ENCODE measurements at places on chromosomes 5 and 9.
A peak's percentile ranks its signal among the peaks of the same experiment; 100 is the strongest.

DNA sequence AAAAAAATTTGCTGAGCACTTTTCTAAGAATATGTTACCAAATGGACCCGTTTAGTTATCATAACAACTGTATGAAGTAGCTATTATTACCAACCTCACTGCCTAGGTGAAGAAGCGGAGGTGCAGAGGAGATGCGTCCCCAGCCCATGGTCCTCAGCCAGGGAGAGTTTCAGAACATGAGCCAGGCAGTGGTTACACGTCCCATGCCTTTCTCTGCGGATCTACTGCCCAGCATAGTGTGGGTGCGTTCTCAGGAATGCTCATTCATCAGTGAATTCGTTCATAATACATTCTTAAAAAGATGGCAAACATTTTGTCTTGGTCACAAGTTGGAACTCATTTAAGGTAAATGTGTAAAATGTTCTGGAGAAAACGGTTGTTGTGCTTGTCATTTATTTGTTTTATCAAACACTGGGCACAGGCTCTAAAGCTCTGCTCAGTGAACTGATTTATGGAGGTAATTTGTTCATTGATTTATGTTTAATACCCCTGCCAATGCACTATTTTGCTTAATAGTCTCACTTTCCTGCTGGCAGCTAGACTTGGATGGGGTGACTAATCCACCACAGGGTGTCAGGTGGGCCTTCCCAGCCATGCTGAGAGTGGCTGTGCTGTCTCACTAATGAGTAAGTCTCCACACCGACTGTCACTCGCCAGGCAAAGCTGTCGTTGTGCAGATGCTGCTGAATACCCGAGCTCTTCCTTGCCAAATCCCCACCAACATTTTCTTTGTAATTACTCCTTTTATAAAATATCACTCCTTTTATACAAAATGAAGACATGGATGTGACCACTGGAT is 248.8 kb downstream of the TENT4A start:
- DNase-seq = peak; percentile 17

- DNase-seq = no peak
Observed at GRCh38 chr9:137138058-137138721, 764 bp upstream of the GRIN1 start.

GRCh38 chr9:136085815-136086212 is 9.3 kb downstream of the NACC2 start:
- no peak for DNase-seq

GRCh38 chr5:74232276-74232675 is 408.3 kb downstream of the ENC1 start:
- peak; percentile 93 for DNase-seq

GRCh38 chr5:116959843-116960242 is 385.2 kb upstream of the SEMA6A start:
- no peak for DNase-seq

DNA sequence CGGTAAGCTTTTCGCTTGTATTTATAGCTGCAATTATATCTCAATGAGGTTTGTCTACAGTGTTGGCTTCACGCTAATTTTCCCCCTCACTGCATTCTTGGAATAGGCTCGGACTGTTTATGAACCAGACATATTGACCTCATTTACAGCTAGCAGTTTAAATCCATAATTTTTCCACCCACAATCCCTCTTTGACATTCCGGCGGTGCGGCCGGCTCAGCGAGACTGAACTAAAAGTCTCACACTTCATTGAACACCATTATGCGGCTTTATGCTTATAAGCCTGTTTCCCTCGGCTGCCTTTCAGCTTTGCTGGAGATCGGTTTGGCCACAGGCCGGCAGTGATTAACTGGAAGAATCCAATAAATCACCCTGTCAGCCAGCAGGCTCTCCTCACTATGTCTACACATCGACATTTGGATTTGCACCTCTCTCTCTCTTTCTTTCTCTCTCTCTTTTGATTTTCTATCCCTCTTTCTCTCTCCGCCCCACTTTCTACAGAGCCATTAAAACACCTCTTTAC is 315.0 kb upstream of the TLE4 start:
- peak; percentile 92 for DNase-seq

DNA sequence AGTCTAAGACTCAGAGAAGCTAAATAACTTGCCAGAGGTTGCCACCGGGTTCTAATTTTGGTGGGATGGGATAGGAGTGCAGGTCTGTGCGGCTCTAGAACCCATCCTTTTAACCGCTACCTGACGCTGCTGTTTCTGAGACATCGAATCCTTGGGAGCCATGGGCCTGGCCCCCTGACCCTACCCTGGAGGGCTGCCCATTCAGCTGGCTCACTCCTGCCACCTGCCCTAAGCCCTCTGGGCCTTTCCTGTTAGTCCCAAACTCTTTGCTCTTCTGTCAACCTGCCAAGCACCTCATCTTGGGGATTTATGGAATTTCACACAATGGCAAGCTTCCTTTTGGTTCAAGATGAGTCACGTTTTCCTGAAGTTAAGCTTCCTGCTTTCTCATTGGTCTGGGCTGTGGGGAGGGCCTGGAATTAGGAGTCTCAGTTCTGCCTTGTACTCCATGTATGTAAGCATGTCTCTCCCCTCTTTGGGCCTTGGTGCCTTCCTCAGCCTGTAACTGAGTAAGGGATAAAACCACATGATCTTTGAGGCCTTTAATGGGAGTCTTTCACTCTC is 26.6 kb downstream of the ENHO start:
- peak; percentile 34 for DNase-seq

- no peak for DNase-seq
Observed at GRCh38 chr5:74894351-74894750, 28.2 kb upstream of the FAM169A start.

DNA sequence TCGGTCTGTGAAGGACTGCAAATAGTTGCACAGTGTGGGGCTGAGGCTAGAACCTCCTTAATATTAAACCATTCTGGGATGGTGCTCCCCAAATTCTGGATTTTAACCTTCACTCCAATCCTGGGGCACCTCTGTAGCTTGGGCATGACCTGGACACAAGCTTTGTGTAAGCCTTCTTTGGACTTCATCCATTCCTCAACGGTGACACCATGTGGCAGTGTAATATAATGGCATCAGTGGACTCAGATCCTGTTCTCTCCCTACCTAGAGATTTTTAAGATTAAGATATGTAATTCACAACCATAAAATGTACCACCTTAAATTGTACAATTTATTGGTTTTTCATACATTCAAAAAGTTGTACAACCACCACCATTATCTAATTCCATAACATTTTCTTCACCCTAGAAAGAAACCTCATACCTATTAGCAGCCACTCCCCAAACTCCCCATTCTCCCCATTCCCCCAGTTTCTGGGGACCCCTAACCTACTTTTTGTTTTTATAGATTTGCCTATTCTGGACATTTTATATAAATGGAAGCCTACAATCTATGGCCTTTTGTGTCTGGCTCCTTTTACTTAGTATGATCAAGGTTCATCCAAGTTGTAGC is 4.8 kb upstream of the PLGRKT start:
- DNase-seq = peak; percentile 58

DNA sequence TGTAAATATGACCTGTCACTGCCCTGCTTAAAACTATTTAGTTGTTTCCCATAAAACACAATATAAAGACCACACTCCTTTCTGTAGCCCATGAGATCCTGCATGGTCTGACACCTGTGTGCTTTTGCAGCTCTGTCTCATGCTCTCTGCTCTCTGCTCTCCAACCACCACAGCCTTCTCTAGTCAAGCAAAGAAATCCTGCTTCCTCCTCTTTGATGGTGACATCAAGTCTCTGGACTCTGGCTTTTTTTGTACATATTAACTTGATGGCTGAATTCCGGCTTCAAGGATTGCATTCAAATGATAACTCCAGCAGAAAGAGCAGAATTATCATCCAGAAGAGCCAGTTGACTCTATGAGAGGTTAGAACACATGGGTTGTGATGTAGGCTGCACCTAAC is 58.2 kb downstream of the CHSY3 start:
- no peak for DNase-seq

- no peak for DNase-seq
Observed at GRCh38 chr5:172421-172820, 18.9 kb upstream of the LRRC14B start.

DNA sequence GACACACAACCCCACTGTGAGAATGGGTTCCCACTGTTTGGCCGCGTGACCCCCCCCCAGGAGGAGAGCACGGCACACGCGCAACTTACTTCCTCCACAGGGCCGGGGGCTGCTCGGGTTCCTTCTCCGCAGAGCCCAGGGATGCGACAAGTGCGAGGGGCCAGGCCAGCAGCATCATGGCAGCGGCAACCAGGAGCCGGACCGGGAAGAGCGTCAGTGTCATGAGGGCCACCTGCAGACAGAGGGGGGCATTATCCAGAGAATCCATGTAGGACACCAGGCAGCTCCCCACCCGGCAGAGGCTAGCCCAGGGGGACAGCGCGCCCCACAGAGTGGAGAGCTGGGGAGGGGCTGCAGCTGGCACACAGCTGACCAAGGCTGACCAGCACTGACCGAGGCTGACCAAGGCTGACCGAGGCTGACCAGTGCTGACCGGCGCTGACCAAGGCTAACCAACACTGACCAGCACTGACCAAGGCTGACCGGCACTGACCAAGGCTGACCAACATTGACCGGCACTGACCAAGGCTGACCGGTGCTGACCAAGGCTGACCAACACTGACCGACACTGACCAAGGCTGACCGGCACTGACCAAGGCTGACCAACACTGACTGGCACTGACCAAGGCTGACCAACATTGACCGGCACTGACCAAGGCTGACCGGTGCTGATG is 22.3 kb downstream of the LPCAT1 start:
- no peak for DNase-seq

DNA sequence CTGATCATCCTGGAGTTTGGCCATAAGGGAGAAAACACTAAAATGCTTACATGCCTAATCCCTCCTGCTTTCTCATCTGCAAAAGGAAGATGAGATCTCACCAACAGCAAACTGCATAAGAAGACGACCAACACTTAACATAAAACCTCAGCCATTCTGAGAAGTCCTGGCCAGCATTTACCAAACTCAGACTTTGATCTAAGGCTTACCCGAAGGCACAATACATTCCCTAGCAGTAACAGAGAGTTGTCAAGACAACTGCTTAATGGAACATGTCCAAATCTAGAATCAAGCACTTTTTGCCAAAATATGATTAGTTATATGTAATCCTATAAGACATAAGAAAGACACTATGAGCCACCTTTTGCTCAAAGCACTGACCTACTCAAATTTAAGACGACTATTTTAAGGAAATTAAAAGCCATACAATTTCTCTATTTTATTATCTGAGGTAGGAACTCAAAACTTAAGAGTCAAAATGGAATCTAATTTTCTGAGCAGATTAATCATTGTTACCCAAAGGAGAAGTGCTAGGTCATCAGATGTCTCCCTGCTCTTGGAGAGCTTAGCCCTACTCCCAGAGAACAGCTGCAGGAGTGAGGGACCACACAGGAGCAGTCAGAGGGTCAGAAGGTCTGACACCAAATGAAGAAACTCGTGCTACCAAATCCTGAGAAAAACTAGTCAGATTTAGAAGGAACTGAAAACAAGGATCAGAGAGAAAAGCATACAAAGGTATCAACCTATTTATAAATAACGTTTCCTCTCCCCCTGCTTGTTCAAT is 39.3 kb downstream of the EPB41L4A start:
- DNase-seq = no peak

DNA sequence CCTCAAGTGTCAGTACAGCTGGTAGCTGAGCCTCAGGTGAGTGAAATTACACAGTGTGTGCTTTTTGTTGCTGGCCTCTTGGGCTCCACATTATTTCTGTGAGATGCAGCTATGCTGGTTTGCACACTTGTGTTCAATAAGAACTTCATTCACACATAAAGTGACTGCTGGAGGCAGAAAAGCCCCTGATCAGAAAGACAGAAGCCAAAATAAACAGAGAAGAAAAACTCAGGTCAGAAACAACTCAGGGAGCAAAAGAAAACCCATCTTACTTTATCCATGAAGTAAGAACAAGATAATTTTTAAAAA is 15.1 kb downstream of the PNPLA7 start:
- DNase-seq = no peak

DNA sequence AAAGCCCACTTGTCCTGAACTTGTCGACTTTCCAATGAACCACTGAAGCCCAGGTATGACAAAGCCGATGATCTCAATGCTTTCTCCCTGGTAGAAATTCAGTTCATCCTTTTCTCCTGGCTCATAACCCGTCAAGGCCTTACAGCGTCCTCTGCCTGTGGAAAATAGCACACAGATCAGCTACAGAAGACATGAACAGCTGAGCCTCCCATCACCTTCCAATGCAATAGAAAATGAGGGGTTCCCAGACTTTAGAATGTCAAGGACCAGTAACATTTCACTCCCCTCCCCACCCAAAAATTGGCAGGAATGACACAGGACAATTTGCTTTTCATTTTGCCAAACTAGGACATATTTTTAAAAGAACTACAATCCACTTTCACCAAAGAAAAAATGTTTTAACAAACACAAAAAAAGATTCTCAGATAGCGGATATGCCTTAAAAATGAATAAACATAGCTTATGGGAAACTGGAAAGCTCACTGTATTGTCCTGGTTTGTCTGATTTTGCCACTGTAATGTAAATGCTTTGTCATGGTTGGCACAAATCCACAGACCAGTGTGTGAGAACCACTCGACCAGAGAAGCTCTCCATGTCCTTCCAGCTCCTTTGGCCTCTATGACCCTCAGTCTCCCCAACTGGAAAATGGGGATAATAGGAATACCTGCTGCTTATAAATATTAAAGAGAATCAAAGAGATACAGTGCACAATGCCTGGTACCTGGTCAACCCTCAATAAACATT is 24.4 kb downstream of the SH3TC2 start:
- peak; percentile 46 for DNase-seq

DNA sequence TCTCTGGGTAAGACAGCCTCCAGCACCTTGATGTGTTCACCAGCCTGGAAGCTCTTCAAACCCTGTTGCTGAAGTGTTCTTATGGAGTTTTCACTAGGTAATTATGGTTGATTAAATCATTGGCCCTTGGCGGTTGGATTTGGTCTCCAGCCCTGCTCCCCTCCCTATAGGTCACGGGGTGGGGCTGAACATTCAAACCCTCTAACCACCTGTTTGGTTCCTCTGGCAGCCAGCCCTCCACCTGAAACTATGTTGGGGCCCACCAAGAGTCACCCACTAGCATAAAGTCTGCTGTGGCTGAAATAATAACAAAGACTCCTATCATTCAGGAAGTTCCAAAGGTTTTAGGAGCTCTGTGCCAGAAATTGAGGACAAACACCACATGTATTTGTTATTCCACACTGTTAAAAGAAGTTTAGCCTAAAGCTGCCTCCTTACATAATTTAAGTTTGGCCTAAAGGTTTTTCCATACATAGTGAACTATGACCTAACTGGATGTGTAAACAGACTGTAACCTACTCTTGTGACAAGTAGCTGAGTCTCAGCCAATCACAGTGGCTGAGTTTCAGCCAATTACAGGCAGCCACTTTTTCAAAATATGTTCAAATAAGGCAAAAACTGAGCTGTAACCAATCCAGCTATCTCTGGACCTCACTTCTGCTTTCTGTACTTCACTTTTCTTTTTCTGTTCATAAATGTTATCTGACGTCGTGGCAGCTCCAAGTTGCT is 34.8 kb downstream of the TMEM252 start:
- DNase-seq = no peak

DNA sequence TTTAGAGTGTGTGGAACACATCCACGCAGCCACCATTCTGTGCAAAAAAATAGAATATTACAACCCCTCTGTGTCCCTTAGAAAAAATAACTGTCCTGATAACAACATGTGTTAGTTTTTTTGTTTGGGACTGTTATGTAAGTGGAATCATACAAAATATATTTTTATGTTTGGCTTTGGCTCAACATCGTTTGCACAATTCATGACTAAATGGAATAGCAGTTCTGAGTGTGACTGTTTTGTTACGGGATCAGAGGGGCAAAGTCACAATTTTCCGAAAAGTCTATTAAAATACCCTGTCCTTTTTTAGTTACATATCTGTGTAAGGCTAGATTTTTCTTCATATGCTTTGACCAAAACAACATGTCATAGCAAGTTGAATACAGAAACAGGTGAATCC is 12.8 kb downstream of the MTREX start:
- no peak for DNase-seq
